Large intestine (tissue), 12 donors: ENCODE measurements at places on chromosomes 16 and 17. TPM values are rescaled to one million over a fixed set of nuclear protein-coding genes. Genes with fewer than 3 reads are reported as not detected.

DNA sequence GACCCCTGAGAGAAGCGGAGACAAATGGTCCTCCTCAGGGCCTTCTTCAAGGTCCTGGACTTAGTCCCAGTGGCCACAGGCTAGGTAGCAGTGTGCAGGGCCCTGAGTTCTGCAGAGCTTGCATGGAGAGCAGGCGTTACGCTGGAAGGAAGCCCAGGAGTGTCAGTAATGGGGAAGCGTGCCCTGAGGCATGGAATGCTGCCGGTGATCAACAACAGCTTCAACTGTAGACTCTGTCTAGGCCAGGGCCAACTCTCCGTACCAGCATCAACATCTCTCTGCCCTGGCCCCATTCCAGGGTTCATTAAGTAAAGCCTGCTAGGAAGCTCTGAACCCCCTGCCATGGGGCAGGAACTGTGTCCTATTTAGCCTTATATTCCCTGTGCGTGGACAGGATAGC, 568 bp upstream of the TNK1 start:
- DNase-seq: peak; percentile 26

SLC6A2 gene
- polyA plus RNA-seq: 0.12 TPM

SETD1A gene
- polyA plus RNA-seq: 12.3 TPM

DNA sequence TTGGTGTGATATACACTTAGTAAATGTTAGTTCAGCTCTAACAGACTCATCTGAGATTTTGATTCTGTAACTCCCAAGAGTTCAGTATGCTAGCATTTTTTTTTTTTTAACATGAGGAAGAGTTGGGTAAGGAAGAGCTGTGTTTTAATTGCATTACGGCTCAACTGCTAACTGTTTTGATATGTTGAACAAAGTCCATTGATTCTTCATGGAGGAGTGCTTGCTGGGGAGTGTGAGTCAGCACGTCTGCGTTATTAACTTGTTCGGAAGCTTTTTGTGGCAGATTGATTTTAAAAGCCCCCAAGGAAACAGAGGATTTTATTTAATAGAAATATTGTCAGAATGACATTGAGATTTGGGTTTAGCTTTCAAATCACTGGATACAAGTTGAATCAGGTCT, 45.8 kb downstream of the PITPNC1 start:
- DNase-seq: peak; percentile 33

CLEC18A gene
- 0.99 TPM for polyA plus RNA-seq
